AG04449 (cell line): ENCODE measurements at places on chromosomes 6 and 20.

- no peak for DNase-seq
Observed at GRCh38 chr6:128208851-128209580, 308.2 kb upstream of the THEMIS start.

GRCh38 chr6:14645221-14645620 is 527.6 kb downstream of the CD83 start:
- no peak for DNase-seq

DNA sequence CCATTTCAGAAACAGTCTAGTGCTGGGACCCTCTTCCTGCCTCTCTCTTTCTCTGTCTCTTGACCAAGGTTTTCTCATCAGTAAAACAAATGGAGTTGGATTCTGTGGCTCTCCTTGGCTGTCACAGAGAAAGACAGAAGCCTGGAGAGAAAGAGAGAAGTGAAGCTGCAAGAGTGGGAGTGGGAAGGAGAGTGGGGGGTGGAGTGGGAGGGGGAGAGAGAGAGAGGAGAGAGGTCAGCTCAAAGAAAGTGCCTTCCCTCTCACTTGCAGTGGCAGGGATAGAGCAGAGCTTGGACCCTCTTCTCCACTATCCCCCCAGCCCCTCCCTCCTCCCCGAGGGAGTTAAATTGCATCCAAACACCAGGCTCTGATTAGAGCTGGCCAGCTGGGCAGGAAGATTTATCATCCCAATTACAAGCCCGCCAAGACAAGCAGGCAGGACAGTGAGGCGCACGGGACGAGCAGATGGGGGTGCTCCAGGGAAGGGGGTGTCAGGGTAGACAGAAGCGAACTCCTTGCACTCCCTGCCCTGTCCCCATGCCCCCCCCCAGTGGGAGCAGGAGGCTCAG is 74.3 kb downstream of the CD40 start:
- no peak for DNase-seq

GRCh38 chr6:6689400-6690143 is 101.1 kb downstream of the LY86 start:
- DNase-seq: no peak

GRCh38 chr20:63284083-63284440 is 8.9 kb upstream of the COL20A1 start:
- no peak for DNase-seq

DNA sequence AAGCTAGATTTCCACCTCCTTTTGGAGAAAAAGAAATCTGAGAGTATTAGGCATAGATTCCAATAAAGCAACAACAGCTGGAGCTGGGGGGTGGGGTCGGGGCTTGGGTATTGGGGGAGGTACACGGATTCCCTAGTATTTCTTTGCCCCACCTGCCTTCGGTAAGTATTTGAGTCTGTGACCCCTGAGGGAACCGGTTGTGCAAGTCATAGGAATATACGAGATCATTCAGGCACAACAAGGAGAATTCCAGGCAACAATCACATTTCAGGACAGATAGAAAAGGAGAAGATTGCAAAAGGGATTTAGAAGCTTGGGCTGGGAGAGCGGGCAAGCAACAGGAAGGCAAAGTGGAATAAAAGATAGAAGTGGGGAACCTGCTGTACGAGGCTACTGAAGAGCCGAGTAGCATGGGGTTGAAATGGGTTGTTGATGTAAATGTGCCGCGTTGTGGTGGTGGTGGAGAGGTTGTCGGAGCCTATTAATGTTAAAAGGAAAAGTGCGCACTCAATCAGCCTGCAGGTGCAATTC is 148.9 kb downstream of the BCAS1 start:
- no peak for DNase-seq

DNA sequence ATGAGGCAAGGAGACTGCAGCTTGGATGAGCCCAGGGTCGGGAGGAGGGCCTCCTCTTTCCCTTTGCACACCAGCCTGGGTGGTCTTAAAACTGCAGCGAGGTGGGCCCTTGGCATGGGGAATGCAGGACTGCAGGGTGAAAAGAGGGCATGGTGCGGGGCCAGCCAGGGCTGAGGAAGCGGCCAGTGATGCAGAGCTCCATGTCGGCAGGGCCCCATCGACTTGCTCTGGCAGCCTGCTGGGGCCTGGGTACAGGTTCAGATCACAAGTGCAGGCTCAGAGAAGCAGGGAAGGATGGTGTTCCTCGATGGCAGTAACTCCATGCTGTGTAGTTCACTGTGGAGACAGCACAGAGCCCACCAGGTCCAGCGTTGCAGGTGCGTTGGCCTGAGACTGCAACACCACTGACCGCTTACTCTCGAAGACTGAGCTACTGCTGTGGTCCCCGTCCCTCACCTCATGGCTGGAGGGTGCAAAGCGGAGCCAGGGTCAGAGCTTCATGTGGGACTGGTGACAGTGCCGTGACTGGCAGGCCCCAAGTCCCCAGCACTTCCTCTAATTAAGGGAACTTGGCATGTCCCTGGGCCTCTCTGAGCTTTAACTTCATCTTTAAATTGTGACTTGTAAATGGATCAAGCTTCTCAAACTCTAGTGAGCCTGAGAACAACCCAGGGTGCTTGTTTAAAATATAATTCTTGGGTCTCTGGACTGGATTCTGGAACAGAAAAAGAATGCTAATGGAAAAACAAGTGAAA is 223.2 kb downstream of the SYNDIG1 start:
- no peak for DNase-seq

DNA sequence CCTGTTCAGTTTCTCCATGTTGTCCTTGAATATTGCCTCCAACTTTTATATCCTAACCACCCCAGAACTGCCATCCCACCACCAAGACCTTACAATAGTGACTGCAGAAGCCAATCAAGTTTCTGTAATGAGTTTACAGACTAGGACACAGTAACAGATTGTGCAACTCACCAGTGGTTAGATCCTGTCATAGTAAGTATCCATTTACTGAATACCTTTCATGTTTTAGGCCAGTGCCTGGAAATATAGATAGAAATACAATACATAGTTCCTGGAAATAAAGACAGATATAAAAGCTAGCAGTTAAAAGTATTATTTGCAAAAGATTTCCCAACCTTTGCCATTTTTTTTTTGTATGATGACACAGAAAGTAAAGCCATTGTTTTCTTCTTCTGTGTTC is 471.8 kb upstream of the BTBD3 start:
- DNase-seq: no peak

- DNase-seq: no peak
Observed at GRCh38 chr20:54416770-54417169, 58.6 kb upstream of the DOK5 start.

GRCh38 chr6:36546308-36546919 is 865 bp downstream of the STK38 start:
- DNase-seq: no peak

GRCh38 chr20:26209171-26209941 is 512.7 kb upstream of the ZNF337 start:
- DNase-seq: no peak

DNA sequence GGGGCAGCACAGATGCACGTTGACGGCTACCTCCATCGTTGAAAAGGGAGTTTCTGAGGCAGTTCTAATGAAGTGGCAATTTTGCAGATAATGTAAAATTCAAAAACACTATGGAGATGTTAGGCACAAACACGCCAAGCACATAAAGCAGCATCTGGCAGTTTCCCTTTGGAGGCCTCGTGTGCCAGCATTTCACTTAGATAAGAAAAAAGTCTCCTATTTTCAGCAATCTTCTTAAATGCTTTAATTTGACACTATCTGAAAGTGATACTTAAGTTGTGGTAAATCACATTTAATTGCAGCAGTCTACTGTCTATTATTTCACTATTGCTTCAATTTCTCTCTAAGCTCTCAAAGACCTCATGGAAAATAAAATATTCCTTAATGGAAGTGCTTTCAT is 125.3 kb upstream of the PROKR2 start:
- DNase-seq: no peak

- no peak for DNase-seq
Observed at GRCh38 chr20:44833437-44833836, 23.1 kb upstream of the RIMS4 start.

GRCh38 chr6:20827798-20828197 is 293.5 kb downstream of the CDKAL1 start:
- peak; percentile 51 for DNase-seq

DNA sequence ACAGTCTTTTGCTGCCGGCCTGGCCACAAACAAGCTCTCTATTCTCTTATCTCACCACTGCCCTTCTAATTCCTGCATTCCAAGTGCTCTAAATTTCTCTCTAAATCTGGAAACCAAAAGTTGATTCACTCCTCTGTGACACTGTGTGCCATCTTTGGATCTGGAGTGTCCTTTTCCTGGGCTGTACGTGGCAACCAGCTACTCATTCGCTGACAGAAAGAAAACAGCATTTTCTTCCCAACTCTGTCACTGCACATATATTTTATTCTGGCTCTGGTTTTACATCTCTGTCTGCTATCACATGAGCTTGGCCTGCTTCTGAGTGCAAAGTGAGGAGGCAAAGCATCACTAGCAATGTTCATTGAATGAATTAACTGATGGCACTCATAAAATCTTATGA is 397.2 kb upstream of the MAP3K7 start:
- no peak for DNase-seq

GRCh38 chr20:13418263-13419229 is 197.5 kb downstream of the ISM1 start:
- DNase-seq: no peak

DNA sequence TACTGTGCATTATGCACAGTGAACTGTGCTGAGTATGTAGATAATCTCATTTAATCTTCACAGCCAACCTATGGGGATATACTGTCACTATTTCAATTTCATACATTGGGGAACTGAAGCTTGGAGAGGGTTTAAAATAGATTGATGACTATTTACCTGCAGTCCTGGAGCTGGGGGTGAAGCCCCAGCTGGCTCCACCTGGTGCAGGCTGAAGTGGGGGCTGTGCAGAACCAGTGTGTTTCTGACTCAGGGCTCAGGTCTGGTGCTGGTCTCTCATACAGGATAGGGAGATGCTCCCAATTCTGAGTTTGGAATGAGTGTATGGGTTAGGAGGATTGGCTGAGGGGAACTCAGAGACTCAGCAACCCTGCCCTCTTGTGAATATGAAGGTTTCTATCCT is 176.1 kb upstream of the CEP162 start:
- no peak for DNase-seq

- no peak for DNase-seq
Observed at GRCh38 chr6:147434516-147434915, 74.0 kb upstream of the SAMD5 start.

DNA sequence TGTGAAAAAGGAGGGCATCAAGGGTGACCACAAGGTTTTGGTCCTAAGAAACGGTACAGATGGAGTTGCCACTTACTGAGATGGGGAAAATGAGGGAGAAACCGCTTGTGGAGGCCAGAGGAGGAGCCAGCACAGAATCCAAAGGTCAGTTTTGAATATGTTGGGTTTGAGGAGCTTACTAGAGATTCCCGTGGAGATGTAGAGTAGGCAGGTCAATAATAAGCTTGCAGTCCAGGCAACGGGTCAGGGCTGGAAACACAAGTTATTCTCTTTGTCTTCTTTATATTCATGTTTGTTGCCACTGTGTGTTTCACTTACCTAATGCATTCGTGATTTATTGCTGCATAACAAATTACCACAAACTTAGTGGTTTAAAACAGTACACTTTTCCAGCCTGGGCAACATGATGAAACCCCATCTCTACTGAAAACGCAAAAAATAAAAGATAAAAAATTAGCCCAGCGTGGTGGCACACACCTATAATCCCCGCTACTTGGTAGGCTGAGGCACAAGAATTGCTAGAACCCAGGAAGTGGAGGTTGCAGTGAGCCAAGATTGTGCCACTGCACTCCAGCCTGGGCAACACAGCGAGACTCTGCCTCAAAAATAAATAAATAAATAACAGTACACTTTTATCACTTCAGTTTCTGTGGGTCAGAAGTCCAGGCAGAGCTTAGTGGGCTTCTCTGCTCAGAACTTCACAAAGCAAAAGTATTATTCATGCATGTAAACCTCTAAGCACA is 2.7 kb upstream of the BTN3A2 start:
- no peak for DNase-seq

DNA sequence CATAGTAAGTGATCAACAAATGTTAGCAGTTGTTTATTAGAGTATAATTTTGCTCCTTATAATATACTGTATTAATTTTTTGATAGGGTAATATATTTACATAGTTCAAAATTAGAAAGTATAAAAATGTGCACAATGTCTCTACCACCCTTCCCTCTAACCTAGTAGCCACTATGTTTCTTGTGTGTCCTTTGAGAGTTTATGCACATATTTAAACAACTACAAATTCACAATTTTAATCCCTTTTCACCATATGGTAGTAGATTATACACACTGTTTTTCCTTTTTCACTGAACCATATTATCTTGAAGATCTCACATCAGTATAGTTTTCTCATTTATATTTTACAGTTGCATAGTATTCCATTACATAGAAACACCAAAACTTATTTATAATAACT is 194.9 kb downstream of the ASCC3 start:
- no peak for DNase-seq

GRCh38 chr6:67779876-67780275 is 855.2 kb upstream of the ADGRB3 start:
- DNase-seq: no peak

DNA sequence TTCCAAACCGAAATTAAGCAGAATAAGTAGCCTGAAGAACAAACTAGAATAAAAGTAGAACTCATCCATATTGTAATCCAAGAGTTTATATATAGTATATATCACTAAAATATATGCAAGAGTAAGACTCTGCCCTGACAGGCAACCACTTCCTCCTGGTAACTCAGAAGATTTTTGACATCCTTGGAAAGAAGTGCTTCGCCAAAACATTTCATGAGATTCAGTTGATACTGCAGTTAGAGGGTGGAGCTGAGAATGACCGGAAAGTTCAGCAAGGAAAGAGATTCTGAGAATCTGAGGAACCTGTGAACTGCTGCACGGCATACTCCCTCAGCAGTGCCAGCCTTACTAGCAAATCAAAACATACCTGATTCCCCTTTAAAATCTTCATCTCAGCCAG is 79.6 kb downstream of the CDK19 start:
- DNase-seq: no peak

DNA sequence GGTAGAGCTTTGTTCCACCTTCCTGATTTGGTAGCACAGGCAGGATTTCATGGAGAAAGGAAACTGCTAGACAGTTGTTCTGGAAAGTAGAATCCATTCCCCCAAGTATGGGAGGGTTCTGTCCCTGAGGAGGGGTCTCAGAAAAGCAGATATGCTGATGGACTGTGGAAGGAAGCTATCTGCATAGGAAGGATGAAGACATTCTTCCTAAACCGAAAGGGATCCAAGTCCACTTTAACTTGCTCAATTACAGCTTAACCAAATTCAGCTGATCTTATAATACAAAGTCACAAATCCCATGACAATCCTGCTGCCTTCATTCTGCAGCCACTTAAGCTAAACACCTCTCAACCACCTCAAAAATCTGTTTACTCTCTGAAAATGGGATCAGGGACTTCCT is 2.6 kb downstream of the MAN1A1 start:
- DNase-seq: no peak
